ENCODE measurements at places on chromosomes 2 and 18.

DNA sequence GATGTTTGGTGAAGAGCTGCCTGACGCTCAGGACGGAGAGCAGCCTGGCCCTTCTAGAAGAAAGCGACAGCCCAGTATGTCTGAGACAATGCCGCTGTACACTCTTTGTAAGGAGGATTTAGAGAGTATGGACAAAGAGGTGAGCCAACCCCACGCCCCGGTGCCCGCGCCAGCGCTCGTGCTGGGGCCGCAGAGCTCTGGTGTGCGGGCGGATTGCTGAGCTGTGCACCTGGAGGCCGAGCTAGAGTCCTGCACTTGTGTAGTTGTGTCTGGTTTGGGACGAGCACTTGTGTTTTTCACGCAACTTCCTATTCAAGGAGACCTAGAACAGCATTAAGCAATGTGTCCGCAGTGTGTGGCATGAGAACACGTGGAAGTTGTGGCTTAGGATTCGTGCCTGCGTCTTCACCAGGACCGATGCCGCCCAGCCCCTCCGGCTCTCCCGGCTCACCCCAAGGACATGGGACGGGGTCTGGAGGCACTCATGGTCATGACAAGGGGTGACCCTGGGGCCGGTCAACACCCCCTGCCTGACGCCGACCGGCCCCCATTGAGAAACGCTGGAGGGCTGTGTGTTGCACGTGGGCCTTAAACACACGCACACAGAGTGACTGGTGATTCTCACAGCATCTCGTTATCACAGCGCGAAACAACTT lies 49.5 kb downstream of the CTDP1 start:
- no peak for DNase-seq

DNA sequence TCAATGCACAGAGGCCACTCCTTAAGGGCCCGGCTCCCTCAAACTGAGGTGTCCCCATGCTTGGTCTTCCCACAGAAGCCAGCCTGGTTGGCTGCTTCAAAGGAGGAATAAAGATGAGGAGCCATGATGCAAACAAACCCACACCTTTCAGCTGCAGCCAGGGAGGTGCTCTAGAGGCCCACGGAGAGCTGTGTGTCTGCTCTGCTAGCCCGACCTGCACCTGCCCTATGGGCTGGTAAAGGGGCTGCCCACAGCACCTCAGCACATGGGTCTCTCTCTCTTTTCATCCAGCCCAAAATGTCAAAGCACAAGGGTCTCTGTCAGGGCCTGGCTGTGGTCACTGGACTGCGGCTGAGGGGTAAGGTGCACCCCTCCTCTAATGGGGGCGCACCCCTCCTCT lies 132.1 kb downstream of the MSH2 start:
- no peak for DNase-seq

DNA sequence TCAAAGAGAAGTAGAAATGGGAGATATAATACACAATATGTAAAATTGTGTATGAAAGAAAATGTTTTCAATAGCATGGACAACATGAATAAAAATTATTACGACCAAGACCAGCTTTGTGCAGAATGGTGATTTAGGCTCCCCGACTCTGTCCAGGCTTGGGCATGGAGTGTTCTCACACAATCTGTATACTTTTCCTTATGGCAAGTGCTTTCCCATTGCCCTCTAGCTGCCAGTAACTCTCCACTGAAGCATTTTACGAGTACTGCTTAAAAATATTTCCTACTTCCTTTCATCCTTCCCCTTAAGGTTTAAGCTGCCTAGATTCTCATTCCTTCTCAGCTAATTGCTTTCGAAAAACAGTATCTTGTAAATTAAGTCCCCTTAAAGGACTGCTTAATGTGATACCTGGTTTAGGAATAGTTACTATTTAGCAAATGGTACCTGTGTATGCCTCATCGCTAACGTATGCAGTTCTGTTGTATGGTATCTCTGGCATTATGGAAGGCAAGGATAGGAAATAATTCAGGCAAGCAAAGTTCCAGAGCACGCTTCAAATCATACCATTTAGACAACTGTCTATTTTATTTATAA lies 714.6 kb downstream of the ERBB4 start:
- no peak for DNase-seq

GRCh38 chr2:239288951-239289511 lies 111.8 kb downstream of the HDAC4 start:
- DNase-seq: no peak

- DNase-seq: no peak
These were observed 55.5 kb upstream of the CUL3 start for GRCh38 chr2:224640679-224641078.

DNA sequence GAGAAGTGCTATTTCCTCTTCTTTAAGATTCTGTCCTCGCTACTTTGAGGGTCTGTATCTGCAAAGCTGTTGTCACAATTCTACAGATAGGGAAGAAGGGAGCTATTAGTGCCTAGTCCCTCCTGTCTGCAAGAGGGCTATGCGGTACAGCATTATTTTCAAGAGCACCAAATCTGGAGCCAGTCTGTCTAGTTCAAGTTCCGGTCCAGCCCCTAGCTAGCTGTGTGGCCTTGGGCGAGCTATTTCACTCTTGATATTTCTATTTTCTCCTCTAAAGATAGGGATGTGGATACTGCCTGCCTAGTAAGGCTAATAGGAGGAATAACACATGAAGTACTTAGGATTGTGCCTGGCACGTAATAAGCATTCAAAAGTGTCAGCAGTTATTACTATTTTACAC lies 272.4 kb downstream of the KCNE4 start:
- no peak for DNase-seq

GRCh38 chr18:45724601-45725000 lies 620 bp downstream of the SLC14A1 start:
- DNase-seq: no peak

Data from choroid plexus epithelial cell (primary cell).